ENCODE measurements at places on chromosomes 16 and 17.
A peak's percentile ranks its signal among the peaks of the same experiment; 100 is the strongest.

DNA sequence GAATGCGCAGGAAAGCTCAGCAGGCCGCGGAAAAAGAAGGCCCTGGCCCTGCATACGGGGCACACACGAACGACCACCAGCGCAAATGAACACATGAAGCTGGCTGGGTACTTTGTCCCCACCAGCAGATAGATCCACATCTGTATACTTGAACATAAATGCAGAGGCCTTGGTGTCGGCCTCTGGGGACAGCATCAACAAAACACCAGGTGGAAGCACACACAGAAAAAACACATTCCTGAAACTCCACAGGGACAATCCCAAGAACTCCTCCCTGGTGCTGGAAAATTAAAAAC is 606 bp upstream of the ZBTB4 start:
- no peaks in the 10 kb centered on the region for H3K27me3 ChIP-seq
- H3K4me1 ChIP-seq = no peaks in the 10 kb centered on the region
- peak overlapping the region; percentile 68 for H3K4me3 ChIP-seq
- no peaks in the 10 kb centered on the region for H3K36me3 ChIP-seq
- DNase-seq = no peak

GRCh38 chr16:75341564-75342307 is 90.3 kb upstream of the BCAR1 start:
- DNase-seq = no peak
- no peak overlapping the region for H3K4me3 ChIP-seq
- no peaks in the 10 kb centered on the region for H3K4me1 ChIP-seq
- no peaks in the 10 kb centered on the region for H3K36me3 ChIP-seq
- no peaks in the 10 kb centered on the region for H3K27me3 ChIP-seq

- no peak overlapping the region for H3K27ac ChIP-seq
- no peaks in the 10 kb centered on the region for H3K36me3 ChIP-seq
- peaks cover 4% of the 10 kb centered on the region for H3K4me1 ChIP-seq
- H3K27me3 ChIP-seq = no peaks in the 10 kb centered on the region
- H3K4me3 ChIP-seq = no peak overlapping the region
These were observed 16.5 kb upstream of the SPNS3 start for GRCh38 chr17:4417129-4417667.

GRCh38 chr16:80940069-80940856 is 66.4 kb downstream of the CMC2 start:
- no peaks in the 10 kb centered on the region for H3K27me3 ChIP-seq
- no peak overlapping the region for H3K27ac ChIP-seq
- no peak for DNase-seq

GRCh38 chr16:7581175-7581574 is 248.5 kb downstream of the RBFOX1 start:
- H3K27me3 ChIP-seq = no peaks in the 10 kb centered on the region
- no peak overlapping the region for H3K27ac ChIP-seq
- no peaks in the 10 kb centered on the region for H3K36me3 ChIP-seq
- no peak overlapping the region for H3K4me3 ChIP-seq

DNA sequence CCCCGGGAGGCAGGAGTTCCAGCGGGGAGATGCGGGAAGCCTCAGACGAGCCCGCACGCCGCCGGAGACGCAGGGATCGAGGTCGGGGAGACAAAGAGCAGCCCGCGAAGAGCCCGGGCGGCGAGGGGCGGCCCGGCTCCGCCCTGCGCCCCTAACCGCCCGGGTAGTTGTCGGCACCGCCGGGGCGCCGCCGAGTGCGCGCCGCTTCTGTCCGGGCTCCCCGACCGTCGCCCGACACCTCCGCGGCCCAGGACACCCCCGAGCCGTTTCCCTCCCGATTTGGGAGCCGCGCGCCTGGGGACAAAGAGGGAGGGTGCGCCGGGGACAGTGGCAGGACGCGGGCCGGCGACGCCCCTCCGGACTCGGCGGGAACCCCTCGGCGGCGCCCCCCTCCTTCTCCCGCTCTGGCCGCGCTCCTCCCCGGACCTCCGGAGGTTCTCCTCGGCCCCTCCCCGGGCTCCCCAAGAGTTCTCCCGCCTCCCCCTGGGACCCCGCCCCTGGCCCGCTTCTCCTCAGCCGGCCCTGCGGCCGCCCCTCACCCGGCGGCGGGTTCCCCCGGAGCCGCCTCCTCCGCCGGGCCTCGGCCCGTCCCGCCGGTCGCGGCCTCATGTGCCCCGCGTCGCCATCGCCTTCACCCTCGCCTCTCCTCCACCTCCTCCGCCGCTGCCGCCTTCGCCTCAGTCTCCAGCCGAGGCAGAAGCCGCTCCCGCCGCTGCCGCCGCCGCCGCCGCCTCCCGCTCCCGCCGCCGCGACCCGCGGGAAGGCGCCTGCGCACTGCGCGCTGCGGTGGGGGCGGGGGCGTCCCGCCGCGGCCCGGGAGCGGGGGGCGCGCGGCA is at the start of gene GJC1:
TSS of gene GJC1 (minus strand) at position 765 of the 836 bp plus-strand sequence. CDS start 24,470 bp downstream, outside the sequence.
- H3K27ac ChIP-seq = no peak within 1 kb of the TSS
- no peaks in the 10 kb centered on the region for H3K4me1 ChIP-seq
- H3K4me3 ChIP-seq = peak within 1 kb of the TSS; percentile 67
- no peaks in the 10 kb centered on the region for H3K36me3 ChIP-seq
- H3K27me3 ChIP-seq = peaks cover 36% of the 10 kb centered on the region
- DNase-seq = peak; percentile 32

Data from MM.1S (cell line).